ENCODE measurements at places on chromosomes 6 and 20.

DNA sequence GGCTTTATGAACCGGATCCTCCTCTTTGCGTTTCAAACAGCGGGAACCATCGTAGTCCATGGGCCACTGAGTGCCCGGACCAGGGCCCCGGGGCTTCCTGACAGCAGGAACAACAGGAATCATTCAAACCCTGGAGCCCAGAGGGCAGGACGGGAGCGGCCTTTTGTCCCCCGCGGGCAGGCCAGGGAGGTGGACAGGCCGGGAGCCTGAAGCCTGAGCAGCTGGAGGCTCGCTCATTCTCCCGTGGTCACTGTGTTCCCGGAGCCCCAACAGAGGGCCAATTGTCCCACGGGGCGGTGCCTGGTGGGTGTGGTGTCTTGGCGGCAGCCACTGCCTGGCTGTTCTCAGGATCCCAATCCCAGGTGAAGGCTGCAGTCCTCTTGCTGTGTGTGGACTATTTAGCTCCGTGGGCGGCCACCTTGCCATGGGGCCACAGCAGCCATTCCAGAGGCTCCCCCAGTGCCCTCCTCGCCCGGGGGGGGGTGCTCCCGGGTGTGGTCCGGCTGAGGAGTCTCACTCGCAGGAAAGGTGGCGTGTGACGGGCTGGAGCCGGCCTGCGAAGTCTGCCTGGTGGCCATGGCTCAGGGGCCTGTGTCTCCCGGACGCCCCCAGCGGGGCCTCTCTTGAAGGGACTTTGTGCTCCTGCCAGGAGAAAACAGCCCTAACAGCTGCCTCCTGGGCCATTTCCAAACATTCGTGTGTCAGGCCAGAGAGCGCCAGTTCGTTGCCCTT lies 77.2 kb upstream of the BHLHE23 start:
- no peak for DNase-seq

DNA sequence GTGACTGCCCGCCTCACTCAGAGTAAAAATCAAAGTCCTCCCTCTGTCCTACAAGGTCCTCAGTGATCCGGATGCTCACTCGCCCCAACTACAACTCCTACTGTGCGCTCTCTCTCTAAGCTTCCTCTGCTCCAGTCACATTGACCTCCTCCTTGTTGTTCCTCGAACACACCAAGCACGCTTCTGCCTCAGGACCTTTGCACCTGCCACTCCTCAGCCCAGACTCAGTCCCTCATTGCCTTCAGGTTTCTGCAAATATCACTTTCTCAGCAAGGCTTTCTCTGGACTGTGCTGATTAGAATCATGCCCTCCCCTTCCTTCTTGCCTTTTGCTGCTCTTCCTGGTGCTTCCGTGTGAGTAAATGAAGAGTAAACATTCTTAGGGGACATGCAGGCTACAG lies 41.6 kb downstream of the SULF2 start:
- DNase-seq, result no peak

GRCh38 chr6:161444464-161444863 lies 170.6 kb upstream of the AGPAT4 start:
- DNase-seq, result no peak

DNA sequence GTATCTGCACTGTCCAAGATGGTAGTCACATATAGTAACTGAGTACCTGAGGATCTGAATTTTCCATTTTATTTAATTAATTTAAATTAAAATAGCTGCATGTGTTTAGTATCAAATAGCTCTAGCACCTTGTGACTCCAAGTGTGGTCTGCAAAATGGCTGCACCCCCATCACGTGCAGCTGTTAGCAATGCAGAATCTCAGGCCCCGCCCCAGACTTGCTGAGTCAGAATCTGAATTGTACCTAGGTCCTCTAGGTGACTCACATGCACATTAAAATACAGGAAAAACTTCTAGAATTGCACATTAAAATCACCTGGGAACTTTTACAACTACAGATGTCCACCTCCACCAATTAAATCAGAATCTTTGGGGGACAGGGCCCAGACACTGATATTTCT lies 19.2 kb upstream of the FAM83C start:
- DNase-seq, result no peak

DNA sequence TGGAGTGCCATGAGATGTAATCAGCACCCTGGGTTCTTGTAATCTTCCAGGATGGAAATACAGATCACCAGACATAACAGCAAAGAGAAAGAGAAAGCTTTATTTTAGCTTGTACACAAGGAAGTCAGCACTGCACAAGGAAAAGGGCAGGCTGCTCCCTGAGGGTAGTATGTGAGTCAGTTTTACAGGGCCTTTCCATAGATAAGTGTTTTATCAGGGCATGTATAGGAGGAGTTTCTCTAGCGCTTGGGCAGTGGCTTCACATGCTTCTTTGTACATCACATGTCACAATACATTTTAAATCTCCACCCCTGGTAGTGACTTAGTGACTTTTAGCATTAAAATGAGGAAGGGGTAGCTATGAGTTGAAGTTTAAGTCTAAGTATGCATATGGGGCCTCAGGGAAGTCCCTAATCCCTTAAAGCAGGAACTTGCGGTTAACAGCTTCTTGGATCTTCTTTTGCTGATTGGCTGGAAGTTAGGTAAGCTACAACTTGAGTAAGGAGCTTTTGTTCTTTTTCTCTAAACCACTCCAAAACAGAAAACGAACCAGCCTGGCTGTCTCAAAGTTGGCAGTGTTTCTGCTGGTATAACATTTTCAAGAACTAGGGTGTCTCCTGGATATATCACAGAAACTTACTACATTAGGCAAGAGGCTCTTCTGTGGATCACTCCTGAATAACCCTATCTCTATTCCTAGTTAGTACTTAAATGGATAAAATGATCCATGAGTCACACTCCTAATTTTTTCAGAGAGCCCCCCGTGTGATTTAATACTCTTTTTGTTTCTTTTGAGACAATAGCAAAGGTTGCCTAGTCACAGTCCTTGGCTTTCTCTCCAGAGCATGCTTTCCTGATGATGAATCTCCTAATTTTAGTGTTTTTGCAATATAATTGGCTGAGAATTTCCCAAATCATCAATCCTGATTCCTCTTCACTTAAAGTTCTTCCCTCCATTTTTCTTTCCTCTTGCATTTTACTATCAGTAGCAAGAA lies 60.2 kb downstream of the MRAP2 start:
- no peak for DNase-seq

DNA sequence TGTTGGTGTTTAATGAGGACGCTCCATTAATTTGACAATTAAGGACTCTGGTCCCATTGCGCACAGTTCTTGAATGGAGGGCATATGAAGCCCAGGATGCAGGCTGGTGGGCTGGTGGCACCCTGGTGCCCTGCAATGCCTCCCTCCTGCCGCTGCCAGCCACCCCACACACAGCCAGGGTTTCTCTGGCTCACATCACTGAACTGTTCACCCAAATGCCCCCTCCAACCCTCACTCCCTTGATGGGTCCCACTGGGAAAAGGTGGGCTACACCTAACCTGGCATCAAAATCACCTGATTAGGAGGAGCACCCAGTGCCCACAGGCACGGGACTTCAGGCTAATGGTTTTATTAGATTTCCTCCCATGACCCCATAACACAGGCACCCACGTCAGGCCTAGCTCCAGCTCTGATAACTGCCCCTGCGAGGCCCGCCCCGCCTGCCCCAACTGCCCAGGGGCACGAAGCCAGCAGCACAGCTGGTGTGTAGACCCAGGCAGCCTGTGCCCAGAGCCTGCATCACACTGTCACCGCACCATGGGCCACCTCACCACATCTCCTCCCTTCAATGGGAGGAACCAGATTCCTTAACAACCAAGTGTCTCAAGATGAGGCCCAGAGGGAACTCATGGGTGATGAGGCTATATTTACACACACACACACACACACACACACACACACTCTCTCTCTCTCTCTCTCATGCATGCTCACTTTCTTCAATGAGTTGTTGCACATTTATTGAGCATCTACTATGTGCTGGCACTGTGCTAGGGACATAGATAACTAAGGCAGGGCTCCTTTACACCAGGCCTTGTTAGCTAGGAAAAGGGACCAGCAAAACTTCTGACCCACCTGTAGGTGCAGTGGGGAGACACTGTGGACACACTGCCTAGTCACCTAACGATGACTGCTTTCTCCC lies 107.3 kb downstream of the NOL4L start:
- DNase-seq, result no peak

GRCh38 chr6:158977382-158977781 lies 22.6 kb downstream of the RSPH3 start:
- no peak for DNase-seq

DNA sequence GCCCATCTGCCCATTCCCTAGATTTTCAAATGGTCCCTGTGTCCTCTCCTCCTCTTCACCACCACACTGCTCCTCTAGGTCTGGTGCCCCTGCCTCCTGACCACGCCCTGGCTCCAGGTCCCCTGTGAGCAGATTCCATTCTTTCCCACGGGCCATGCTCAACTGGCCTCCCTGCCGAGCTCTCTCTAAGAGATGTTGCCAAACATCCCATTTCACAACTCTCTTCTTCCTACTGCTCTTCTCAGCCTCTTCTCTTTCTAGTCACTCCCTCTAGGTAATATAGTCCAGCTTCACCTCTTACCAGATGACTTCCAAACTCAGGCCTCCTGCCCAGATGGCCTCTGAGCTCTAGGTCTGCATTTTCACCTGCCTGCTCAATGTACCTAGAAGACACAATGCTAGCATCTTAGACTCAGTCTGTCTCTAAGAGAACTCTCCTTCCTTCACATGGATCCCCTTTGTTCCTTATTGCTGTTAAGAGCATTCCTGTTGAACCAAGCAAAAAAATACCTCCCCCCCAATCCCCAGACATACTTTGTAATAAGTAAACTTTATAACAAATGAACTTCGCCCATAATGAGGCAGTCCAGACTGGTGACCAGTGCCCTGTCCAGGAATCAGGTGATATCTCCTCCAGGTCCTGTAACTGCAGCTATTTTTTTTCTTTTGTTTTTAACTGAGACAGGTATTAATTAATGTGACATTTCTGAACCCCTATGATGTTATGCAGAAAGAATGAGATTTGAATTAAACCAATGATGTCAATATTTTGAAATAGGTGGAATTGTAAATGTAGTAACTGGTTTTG lies 79.0 kb downstream of the LYRM4 start:
- DNase-seq, result no peak

DNA sequence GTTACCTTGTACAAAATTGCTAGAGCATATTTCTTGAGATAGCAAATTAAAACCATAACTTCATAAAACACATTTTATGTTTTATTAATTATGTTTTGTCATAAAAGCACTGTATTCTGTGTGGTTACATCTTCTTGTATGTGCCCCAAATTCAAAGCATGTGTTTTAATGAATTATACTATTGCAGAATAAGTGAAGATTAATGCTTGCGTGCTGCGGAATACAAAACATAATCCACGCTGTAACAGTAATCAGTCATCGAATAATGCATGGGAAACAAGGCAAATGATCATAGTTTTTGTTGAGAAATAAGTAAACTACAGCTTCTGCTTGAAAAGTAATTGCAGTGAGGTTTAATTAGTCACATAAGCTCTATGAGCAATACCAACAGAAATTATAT lies 459.2 kb upstream of the SOX4 start:
- DNase-seq, result no peak

GRCh38 chr6:1181939-1182605 lies 129.8 kb upstream of the FOXQ1 start:
- no peak for DNase-seq

DNA sequence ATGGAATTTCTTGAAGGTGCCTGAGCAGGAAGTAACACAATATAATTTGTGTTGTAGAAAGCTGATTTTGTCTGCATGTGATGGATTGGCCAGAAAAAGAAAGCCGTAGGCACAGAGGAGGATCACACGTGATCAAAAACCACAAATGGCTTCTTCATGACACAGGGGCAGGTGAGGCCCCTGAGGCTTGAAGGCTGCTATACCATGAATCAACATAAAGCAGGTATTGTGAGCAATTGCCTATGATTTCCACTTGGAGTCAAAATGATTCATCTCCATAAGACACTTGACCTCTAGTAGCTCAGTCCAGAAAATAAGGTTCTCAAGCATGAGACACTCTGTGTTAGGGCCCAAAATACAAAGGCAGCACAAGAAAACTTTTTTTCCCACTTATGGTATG lies 42.4 kb upstream of the EYA4 start:
- DNase-seq, result no peak

DNA sequence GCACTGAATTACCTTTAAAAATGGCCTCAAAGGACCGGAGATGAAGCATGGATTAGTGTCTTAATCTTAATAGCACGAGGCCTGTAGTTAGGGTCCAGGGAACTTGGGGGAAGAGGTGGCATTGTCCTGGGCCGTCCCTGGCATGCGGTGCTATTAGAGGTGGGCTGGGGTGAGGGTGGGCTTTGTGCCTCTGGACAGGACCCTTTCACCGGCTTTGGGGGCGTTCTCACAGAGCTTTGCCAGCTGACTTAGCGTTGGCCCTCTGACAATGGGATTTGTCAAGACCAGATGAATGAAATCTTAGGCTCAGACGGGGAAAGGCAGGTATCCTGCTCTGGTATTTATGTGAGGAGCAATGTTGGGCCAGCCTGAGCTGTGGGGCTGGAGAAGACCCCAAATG lies 59.6 kb downstream of the ERMARD start:
- no peak for DNase-seq

DNA sequence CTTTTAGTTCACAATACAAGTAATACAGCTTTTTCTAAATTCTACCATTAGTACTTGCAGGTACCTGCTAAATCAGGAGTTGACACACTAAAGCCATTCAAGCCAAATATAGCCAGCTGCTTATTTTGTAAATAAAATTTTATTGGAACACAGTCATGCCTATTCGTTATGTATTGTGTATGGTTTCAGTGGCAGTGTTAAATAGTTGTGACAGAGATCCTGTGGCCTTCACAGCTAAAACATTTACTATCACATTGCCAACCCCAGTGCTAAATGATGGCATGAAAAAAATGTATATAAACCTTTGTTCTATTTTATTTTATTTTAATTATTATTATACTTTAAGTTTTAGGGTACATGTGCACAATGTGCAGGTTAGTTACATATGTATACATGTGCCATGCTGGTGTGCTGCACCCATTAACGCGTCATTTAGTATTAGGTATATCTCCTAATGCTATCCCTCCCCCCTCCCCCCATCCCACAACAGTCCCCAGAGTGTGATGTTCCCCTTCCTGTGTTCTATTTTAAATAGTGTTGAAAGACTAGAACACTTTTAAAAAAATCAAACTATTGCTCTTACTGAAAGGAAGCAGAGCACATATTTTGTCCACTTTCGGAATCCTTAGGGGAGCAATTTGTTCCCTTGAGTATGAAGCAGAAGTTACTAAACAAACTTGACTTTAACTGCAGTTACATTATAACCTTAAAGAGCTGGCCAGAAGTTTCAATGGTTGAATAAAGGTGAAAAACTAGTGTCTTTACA lies 115.7 kb downstream of the PRIM2 start:
- DNase-seq, result no peak

DNA sequence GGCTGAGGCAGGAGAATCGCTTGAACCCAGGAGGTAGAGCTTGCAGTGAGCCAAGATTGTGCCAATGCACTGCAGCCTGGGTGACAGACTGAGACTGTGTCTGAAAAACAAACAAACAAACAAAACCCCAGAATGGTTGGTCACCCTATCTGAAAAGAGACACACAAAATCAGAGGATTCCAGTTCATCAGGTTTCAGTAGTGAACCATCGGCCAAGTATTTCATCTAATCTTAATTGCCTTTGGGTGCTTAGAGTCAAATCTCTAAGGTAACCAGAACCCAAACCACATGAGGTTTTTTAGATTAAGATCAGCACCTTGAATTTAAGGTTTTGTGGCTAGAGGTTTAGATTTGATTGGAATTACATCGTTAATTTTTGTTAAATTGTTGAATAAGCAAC lies 8.3 kb upstream of the ZBTB2 start:
- no peak for DNase-seq

- no peak for DNase-seq
Measured at GRCh38 chr6:128350416-128351254, 169.8 kb downstream of the PTPRK start.
